ENCODE measurements at places on chromosomes 4 and X.

DNA sequence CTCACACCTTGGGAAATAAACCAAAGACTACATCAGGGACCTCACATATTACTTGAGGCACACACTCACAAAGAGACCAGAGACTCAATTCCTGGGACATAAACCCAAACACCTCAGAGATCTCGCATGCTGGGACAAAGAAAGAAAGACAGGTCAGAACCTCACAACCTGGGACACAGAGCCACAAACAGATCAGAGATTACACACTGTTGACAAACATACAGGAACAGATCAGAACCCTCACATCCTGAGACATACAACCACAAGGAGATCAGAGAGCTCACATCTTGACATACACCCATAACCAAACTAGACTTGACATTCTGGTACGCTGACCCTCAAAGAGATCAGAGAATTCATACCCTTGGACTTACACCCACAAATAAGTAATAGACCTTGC, 17.3 kb downstream of the SUV39H1 start:
- no peak for DNase-seq

DNA sequence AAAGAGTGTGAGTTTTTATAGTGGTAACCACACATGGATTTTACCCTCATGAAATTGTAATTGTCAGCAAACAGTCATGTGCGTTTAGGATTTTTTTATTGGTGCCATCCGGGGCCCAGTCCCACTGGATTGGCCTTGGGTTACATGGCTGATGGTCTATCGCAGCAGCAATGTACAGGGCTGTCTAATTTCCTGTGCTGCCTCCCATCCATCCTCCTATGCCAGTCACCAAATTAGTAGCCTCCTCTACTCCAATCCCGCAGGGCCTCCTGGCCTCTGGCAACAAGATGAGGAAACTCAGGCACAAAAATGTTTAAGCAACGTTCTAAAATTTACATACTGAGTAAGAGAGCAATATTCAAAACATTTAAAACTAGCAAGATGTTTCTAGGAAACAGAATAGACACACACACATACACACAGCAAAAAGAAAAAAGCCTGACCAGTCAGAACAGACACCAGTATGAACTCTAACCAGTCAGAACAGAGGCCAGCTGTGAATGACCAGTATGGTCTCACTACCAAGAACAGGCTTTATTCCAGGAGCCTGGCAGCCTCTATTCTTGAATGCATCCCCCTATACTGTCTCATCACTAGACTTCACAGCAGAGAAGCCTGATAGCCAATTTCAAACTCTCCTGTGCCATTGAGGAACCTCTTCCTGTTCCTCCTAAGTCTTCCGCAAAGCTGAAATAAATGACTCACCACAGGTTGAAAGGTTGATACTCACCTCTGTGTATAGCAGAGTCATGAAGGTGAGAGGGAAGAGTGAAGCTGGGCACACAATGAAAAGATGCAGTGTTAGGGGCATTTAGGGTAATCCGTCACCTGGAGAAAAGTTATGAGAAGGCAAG, 42.6 kb downstream of the CHRNA9 start:
- DNase-seq: no peak

- DNase-seq: no peak
Observed at GRCh38 chr4:15451866-15452765, 17.6 kb upstream of the CC2D2A start.

DNA sequence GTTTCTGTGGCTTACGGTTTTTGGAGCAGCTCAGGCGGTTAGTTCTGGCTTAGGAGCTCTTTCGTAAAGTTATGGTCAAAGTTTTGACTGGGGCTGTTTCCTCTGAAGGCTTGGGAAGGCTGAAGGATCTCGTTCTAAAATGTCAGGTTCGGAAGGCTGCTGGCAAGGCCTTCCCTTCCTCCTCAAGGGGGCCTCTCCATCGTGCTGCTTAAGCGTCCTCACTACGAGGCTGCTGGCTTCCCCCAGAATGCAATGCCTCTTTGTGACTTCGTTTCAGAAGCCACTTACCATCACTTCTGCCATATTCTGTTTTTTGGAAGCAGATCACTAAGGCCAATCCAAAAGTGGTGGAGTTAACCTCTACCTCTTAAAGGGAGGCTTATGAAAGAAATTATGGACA, 1196.4 kb upstream of the TENM3 start:
- no peak for DNase-seq

GRCh38 chrX:12867685-12868084, 813 bp downstream of the TLR7 start:
- no peak for DNase-seq

GRCh38 chrX:149221230-149221629, 283.9 kb downstream of the IDS start:
- no peak for DNase-seq

DNA sequence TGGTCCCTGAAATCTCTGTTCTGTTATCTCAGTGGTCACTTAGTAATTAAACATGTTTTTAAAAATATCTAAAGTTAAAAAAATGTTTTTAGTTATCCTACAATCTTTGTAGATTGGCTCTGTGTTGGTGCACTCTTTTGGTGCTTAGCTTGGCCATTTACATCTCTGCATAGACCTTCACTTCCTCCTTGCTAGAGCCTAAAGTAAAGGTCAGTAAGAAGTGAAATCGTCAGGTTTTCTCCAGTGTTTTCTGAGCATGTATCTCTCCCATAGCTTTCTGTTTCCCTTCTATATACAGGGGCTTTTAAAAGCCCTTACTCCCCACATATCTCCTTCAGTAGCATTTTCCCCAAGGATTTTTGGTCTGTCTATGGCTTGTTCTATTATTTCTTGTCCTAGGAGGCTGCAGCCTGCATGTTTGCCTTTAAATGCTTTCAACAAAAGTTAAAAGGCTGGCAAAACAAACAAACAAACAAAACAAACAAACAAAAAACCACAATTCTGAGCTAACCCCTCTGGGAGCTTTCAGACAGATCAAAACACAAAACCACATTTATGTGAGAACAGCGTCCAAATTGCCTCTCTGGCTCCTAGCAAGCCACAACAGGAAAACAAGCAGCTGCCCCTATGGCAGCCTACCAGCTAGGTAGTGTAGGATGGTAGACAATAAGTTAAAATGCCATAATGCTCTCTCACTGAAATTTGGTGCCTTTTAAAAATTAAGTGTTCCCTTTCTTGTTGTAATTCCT, 27.3 kb upstream of the GPRASP2 start:
- no peak for DNase-seq

DNA sequence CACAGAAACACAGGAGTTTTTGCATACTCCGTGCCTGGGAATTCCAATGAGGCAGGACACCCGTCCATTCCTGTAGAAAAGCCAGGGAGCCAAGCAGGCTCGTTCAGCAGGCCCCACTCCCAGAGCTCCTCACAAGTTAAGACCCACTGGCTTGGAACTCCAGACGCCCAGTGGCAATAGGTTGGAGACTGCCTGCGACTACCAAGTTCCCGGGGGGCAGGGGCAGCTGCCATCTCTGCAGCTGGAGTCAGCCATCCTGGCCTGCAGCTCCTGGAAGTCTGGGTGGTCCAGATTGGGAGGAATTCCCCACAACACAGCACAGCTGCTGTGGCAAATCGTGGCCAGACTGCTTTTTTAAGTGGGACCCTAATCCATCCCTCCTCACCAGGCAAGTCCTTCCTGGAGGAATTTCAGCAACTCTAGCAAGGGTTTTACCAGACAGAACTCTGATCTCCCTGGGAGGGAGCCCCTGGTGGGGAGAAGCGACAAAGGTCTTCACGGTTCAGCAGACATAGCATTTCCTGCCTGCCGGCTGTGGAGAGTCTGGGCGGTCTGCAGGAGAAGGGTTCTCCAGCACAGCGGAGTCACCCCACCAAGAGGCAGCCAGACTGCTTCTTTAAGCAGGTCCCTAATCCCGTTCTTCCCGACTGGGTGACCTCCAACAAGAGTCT, 231.9 kb downstream of the STPG2 start:
- DNase-seq: no peak

DNA sequence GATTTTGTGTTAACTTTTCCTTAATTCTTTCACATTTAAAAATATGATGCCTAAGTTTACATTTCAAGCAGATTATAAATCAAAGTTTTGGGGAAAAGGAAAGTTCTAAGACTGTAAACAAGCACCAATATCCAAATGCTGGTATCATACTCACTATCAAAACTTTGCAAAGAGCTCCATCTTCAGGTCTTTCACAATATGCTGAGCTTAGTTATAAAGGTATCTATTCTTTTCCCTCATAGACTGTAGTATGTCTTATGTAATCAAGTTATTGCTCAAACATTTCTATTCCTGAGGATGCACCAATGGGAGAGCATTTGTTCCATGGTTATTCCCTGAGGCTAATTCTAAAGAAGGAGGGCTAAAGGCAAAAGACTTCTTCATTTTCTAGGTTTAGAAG, 207.9 kb upstream of the FAM241A start:
- DNase-seq: no peak

DNA sequence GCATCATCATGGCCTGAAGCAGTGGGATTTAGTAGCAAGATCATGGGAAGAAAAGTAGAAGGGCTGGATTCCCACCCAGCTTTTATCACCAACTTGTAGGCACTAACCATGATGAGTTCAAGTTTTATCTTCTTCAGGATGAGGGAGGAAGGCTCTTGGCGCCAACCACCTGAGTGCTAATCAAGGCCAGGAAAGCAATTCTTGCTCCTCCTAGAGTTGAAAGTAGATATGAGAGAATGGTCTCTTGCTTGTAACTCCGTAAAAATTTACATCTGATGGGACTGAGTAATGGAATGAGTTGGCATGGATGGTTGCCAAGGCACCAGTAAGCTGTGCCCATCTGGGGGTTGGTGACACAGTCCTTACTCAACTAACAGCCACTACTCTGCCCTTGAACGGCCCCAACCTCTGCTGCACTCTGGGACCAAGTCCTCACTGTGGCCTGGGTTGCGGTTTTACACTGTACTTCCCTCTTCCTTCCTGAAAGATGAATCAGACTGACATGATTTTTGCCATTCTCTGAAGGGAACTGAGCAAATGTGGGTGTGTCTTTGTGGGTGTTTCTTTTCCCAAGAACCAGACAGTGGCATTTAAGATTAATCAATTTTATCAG, 39.4 kb upstream of the NDP start:
- no peak for DNase-seq

GRCh38 chr4:57156242-57156990, 46.2 kb upstream of the IGFBP7 start:
- DNase-seq: no peak

GRCh38 chr4:6848717-6849305, 60.8 kb upstream of the TBC1D14 start:
- no peak for DNase-seq

DNA sequence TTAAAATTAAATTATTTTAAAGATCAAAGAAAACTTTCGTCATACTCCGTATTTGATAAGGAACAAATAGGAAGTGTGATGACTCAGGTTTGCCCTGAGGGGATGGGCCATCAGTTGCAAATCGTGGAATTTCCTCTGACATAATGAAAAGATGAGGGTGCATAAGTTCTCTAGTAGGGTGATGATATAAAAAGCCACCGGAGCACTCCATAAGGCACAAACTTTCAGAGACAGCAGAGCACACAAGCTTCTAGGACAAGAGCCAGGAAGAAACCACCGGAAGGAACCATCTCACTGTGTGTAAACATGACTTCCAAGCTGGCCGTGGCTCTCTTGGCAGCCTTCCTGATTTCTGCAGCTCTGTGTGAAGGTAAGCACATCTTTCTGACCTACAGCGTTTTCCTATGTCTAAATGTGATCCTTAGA, at the start of gene CXCL8:
CXCL8 (plus strand) TSS at position 217 of the 426 bp plus-strand sequence; CDS start at position 307, 90 bp downstream.
- DNase-seq: no peak

DNA sequence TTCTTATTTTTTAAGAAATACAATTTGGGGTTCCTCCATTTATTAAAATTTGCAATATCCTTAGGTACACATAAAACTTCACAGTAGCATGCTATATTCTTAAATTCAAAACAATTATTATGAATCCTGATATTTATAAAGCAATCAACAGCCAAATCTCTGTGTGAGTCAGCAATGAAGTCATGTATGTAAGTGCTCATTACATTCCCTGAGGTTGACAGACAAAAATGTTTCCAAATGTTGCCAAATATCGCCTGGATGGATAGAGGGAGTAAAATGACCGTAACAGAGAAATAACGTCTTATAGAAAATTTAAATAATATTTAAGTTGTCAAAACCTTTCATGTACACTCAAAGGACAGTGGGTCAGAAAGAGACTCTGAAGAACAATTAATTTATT, 220.0 kb downstream of the PCDH18 start:
- no peak for DNase-seq

DNA sequence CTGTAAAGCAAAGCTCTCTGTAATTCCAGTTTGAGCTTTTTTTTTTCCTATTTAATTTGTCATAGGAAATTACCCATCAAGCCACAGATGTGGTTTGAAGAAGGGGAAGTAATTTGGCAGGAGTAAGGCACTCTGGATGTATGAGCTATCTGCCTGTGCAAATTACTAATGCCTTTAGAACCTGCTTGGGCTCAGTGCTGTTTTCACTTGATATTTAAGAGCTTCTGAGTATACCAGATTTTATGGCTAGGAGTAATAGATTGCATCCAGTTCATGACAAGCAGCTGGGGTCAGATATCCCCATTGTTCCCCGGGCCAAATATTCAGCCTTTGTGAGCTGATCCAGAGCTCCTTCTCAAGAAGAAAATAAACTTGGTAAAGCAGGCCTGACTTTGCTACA, 89.1 kb downstream of the DCAF8L2 start:
- DNase-seq: no peak

DNA sequence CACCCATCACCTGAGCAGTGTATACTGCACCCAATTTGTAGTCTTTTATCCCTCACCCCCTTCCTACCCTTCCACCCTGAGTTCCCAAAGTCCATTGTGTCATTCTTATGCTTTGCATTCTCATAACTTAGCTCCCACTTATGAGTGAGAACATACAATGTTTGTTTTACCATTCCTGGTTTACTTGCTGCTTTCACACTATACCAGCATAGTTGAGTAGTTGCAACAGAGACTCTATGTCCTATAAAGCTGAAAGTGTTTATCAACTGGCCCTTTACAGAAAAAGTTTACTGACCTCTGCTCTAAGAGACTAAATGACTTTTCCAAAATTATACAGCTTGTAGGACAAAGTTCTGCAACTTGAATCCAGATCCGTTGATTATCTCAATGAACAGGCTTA, 61.1 kb upstream of the BLTP1 start:
- no peak for DNase-seq

DNA sequence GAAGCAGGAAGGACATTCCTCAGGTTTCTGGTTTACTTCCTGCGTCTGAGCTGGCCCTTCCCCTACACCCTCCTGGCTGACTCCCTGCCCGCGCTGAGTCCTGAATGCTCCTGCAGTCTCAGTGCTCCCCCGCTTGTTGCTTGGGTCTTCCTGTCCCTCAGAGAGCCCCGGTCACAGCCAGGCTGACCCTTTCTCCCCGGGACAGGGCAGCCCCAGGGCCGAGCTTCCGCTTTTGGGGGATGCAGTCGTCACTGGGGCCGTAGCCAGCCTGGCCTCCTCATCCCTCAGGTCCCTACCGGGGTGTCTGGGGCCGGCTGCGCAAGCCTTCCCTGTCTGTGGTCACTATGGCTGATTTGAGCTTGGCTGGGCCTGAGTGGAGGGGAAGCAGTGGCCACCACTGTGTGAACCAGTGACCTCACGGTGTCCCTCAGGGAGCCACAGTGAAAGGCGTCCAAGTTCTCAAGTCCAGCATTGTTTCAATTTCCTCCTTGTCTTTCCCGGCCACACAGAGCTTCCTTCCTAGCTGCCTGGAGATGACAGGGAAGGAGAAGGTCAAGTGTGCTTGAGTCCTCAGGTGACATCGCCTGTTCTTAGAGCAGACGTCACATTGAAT, 34.1 kb upstream of the ASMTL start:
- DNase-seq: no peak
